ENCODE measurements at places on chromosomes 3 and 15. TPM values are rescaled to one million over a fixed set of nuclear protein-coding genes. Genes with fewer than 3 reads are reported as not detected.

The STAB1 gene
- total RNA-seq = 0.32 TPM

The CFAP161 gene
- not detected for total RNA-seq

The RETNLB gene
- not detected for total RNA-seq

The CAMP gene
- not detected for total RNA-seq

The EPHA3 gene
- total RNA-seq = not detected

The THAP10 gene
- total RNA-seq = 5.0 TPM

The CADM2 gene
- total RNA-seq = 0.10 TPM

The ISL2 gene
- total RNA-seq = 3.8 TPM

The CYP19A1 gene
- 0.41 TPM for total RNA-seq

The CGNL1 gene
- 0.78 TPM for total RNA-seq

The GPR156 gene
- total RNA-seq = 0.32 TPM

The PDZRN3 gene
- not detected for total RNA-seq

The ZIC1 gene
- not detected for total RNA-seq

The HTR3E gene
- not detected for total RNA-seq

The SLC12A8 gene
- 1.7 TPM for total RNA-seq

The TM6SF1 gene
- 0.10 TPM for total RNA-seq

The FOXP1 gene
- total RNA-seq = 7.7 TPM

The C15orf62 gene
- total RNA-seq = not detected

The KLHL40 gene
- not detected for total RNA-seq

The MELTF gene
- total RNA-seq = 52.2 TPM

The IL17RB gene
- 0.96 TPM for total RNA-seq

The CACNA2D2 gene
- 0.42 TPM for total RNA-seq

The CCR9 gene
- not detected for total RNA-seq

The DISP2 gene
- 0.58 TPM for total RNA-seq
